ENCODE measurements at places on chromosomes 3 and 15.

GRCh38 chr3:116140100-116140689 is 305.1 kb downstream of the LSAMP start:
- no peak for DNase-seq

- no peak for DNase-seq
These were observed 40.4 kb downstream of the DNAJB8 start for GRCh38 chr3:128426128-128426921.

GRCh38 chr15:28246605-28247004 is 75.4 kb downstream of the HERC2 start:
- DNase-seq = no peak

GRCh38 chr3:161035711-161036110 is 69.4 kb downstream of the B3GALNT1 start:
- DNase-seq = no peak

DNA sequence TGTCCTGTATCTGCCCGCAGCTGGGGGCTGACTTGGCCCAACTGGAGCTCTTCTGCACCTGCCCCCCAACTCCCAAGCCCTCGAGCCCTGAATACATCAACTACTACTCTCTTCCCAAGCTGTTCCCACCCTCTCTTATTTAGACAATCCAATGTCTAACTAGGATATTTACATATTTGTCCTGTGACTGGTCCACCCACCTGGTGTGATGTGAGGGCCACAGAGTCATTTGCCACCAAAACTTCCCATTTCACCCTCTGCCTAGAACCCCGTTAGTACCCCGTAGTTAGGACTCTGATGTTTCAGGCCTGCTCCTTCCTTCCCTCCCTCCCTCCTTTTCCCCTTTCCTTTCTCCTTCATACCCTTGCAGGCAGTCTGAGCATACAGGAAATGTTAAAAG is 6.4 kb downstream of the CPLX3 start:
- no peak for DNase-seq

DNA sequence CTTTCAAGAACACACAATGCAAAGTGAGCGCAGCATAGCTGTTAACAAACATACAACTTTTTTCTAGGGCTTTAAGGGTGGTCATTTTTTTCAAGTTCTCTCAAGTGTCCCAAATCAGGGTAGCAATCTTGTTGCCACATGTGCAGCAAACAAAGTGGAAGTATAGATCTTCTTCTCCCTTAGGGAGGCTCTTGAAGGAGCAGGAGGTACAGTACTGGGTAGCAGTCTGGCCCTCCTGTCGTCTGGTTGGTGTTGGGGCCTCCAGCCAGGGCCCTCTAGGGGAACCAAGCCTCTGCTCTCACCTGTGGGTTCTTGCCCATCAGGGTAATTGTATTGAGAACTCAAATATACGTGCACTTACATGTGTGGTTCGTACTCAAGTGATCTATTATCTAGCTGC is 25.8 kb downstream of the MKRN2 start:
- DNase-seq = no peak

DNA sequence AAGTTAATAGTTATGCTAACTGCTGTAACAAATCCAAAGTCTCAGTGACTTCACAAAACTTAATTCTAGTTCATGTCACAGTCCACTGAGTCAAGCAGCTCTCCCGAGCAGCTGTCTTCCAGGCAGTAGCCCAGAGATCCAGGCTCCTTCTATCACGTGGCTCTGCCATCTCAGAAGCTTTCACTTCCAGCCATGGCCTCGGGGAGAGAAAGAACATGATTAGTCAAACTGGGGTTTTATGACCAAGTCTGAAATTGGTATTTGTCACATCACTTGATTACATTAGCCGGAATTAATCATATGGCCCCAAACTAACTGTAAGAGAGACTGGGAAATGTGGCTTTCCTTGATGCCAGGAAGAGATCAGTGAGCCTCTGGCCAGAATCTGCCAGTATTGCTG is 70.2 kb upstream of the DGKG start:
- no peak for DNase-seq

DNA sequence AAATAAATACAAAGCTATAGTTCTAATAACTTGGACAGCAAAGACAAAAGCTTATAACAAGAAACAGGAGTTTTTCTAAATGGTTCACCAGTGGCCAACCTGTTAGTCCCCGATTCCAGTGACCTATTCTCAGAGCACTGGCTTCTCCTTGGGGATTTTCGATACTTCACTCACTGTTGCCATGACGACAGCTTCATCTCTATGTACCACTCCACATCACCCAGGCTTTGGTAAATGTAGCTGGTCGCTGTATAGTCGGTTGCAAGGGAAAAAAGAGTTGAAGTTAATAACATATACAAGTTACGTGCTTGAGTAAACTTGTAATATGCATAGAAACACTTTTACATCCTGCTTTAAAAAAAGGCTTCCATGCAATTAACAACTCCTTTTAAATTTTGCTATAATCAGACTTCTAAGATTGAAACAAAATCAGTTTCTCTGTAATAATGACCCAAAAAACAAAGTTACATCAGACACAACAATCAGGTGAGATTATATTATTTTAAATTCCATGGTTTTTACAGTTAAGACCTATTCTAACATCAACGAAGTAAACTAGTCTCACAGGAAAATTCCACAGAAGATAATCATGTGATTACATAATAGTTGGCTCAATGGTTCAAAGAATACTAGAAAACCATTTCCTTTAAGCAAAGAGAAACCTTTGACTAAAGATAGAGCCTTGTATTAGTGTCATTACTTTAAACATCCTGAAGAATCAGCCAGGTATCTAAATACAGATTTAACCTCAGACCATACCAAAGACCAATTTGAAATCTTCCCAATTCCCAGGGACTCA is 2.9 kb downstream of the CCNL1 start:
- no peak for DNase-seq

- DNase-seq = no peak
These were observed 543.1 kb downstream of the TUSC7 start for GRCh38 chr3:117252651-117253050.

DNA sequence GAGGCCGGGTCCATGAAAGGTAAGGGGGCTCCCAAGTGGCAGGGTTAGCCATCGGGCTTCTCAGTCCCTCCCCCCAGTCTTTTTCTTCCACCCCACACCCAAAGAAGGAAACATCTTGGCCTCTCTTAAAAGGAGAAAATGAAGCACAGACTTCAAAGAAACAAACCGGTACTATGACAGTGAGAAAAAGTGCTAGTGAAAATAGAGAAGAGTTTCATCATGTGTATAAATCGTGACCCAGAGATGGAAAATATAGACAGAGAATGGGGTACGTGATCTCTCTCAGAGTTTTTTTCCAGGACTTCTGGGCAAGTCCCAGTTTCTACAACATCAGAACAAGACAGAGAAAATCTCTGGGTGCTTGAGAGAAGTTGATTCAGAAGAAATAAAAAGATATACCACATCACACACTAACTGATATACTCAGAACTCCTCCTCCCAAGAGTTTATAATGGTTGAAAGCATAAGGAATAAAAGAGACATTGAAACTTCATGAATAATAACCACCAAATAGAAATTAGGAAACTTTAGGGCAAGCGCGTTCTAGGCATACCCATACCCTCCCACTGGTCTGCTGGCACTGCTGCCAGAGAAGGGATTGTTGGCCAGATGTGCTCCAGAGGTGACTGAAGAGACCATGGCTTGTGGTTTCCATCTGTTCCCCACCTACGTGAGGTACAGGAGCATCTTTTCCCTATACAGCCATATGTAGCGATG is 318.9 kb upstream of the CHRM5 start:
- no peak for DNase-seq

- no peak for DNase-seq
These were observed 135.8 kb downstream of the TCF12 start for GRCh38 chr15:57054204-57054750.

DNA sequence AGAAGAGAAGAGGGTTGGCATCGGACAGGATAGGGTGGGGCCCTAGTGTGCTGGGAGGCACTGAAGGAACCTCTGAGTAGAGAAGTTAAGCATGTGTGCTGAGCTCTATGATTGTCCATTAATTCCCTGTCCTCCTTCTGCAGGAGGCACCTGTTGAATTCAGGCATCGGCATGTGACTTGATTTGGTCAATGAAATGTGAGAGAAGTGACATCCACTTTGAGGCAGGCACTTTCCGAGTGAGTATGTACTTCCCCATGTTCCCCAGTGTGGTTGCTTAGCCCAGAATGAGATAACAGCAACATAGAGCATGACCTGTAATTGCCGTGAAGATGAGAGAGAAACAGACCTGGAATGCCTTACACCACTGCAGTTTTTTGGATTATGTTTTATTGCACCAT is 224.8 kb downstream of the RPLP1 start:
- DNase-seq = no peak

DNA sequence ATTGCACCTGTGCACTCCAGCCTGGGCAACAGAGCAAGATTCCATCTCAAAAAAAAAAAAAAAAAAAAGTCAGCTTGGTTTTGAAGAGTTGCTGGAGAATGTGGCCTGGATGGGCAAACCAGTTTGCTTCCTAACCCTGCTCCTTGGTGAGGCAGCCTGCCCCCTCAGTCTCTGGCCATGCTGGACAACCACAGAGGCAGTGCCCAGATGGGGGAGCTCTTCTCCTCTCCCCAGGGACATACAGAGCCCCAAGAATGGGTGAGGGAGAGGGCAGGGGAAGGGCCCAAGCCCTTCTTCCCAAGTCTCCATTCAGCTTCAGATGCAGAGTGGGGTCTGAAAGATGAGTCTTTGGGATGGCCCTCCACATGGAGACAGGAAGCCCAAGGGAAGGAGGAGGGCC is 27.9 kb downstream of the CD276 start:
- DNase-seq = no peak

DNA sequence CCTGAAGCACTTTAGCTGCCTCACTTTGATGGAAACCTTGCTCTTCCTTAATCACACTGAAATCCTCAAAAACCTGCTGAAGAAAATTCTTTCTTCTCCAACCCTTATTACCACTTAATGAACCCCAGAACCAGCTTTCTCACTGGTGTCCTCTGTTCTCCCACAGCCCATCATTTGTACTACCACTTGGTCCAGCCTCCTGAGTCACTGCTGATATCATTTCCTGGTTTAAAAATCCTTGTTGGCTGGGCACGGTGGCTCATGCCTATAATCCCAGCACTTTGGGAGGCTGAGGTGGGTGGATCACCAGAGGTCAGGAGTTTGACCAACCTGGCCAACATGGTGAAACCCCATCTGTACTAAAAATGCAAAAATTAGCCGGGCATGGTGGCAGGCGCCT is 418.6 kb upstream of the KCNMB2 start:
- no peak for DNase-seq

- no peak for DNase-seq
These were observed 548.8 kb upstream of the MDFIC2 start for GRCh38 chr3:70861234-70861633.

- DNase-seq = no peak
These were observed 90.2 kb upstream of the KLF13 start for GRCh38 chr15:31236184-31237042.

DNA sequence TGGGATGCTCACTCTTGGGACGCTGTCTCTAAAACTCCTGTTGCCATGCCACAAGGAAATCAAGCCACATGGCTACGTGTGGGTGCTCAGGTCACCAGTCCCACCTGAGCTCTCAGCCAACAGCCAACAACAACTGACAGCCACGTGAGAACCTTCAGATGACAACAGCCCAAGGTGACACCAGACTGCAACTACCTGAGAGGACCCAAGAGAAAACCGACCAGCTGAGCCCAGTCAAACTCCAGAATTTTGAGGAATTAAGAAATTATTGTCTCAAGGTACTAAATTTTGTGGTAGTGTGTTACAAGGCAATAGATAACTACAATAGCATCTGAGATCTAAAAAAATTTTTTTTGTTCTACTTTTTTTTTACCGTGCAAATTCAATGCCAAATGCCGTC is 75.2 kb downstream of the ITGA11 start:
- no peak for DNase-seq

DNA sequence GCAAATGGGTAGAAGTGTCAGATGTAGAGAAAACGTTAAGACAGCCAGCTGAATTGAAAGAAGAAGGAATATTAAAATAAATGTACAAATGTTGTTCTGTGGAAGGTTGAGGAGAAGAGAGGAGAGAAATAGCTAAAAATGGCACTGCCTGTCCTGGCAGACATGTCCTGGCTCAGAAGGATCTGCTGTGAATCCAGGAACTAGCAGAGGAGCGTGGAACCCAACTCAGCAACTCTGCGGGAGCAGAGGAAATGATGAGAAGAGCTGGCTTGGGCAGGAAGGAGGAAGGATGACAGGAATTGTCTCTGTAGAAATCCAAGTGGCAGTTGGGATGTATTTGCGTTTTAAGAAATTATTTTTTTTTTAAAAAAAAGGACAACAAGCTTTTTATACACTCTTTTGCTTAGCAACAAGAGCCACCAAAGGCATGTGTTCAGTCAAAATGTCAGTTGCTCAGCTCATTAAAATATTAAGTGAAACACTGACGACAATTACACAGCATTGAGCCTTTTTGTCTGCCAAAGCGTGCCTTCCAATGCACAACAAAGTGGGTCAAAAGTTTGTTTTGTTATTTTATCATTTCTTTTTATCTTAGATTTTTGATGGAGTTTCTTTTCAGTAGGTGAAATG is 16.1 kb downstream of the NANOGP8 start:
- no peak for DNase-seq

DNA sequence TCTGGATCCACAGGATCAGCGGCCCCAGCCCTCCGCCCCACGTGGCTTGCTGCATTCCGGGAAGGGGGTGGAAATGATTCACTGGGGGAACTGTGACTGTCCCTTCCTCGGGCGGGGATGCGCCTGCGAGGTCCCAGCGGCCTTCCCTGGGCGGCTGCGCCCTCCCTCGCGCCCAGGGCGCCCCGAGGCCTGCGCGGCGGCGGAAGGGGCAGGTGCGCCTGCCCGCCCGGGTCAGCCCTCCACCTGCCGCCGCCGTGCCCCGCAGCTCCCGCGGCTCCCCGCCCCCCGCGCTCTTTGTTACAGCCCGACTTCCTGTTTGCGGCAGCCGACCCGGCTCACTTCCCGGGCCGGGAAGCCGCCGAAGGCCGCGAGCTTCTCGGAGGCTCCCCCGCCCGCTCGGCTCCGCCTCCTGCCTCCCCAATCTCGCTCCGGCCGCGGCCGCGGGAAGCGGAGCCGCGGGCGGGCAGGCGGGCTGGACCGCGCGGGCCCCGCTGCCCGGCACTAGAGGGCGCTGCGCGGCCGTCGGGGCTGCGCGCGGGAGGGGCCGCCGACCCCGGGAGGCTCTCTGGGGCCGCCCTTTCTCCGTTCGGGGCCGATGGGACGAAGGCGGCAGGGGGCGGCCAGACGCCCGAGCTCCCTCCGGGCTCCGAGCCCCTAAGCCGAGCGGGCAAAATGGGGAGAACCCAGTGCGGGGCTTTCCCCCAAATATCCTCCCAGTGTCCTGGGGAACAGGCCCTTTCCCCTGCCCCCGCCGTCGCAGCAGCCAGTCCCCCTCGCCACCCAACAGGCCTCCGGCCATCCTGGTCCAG is 11.5 kb upstream of the CHAC1 start:
- peak; percentile 58 for DNase-seq

All from stimulated activated naive CD4-positive, alpha-beta T cell (primary cell).